Stimulated activated CD8-positive, alpha-beta memory T cell treated with anti-CD3 and anti-CD28 coated beads, Interleukin-15, amount 100 ng/mL, for 24 hours (primary cell): ENCODE measurements at places on chromosomes 2 and 18.

DNA sequence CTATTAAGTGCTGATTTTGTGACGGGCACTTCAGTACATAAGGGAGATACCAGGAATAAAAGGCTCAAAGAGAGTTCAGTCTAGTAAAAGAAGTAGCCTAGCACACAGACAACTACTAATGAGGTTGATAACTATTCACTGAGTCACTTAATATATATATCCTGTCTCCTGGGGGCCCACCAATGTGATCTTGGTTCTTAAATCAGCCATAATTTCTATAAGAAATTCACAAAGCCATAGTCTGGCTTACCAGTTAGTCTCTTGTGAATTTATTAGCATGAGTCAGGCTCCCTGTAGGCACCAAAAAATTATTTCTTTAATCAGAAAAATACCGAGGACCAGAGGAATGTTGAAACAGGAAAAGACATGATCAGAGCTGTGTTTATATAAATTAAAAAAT is 10.4 kb downstream of the KCNE4 start:
- DNase-seq = no peak

GRCh38 chr2:126704434-126705160 is 48.6 kb downstream of the GYPC start:
- no peak for DNase-seq

- no peak for DNase-seq
These were observed 54.7 kb downstream of the FARP2 start for GRCh38 chr2:241410739-241411176.

GRCh38 chr2:206981739-206982340 is 42.5 kb downstream of the CPO start:
- no peak for DNase-seq

DNA sequence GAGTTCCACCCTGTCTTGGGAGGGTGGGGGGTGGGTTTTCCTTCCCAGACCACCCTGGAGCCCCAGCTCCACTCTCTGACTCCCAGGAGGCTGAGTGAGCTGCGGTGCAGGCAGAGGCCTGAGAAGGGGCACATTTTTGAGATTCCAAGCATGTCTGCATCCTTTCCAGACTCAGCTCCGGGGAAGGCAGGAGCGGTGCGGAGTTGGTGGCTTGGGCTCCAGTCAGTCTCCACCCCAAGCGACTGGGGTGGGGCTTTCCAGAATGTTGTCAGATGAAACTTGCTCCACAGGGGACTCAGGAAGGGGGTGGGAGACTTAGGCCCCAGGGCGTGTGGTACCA is 44.2 kb upstream of the HS6ST1 start:
- no peak for DNase-seq
